ENCODE measurements at places on chromosomes 1 and 21.

GRCh38 chr1:223231581-223231980 lies 88.5 kb upstream of the TLR5 start:
- no peak for DNase-seq

GRCh38 chr1:166470441-166470840 lies 303.6 kb upstream of the FAM78B start:
- no peak for DNase-seq

DNA sequence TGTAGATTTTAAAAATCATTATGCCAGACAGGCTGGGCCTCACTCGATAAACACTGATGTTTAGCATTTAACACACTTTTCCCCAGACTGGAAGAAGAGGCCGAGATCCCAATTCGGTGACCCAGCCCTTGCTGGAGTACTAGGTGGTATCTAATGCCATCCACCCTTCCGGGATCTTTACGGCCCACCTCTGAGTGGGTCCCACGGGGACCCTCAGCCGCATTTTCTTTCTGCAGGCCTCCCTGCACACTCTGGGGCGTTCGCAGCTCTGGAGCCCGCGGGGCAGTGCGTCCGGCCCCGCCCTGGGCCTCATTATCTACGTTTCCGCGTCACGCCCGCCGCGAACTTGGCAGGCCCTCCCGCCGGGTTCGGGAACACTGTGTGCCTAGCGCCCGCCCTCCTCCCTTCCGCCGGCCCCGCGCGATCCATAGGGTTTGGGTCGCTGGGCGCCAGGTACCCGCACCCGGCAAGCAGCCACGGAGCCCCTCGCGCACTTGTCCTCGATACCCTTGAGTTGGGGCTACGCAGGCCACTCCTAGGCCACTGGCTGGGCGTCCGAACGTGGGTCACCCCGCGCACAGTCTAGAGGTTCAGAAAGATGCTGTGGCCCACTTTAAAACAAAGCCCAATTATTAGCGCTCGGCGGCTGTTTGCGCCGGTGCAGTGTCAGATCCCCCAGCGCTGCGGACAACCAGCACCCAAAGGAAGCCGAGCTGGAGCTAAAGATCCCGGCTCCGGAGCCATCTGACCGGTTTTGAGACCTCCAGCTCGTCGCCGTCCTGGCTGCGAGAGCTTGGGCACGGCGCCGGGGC lies 950 bp upstream of the EVA1C start:
- peak; percentile 59 for DNase-seq

DNA sequence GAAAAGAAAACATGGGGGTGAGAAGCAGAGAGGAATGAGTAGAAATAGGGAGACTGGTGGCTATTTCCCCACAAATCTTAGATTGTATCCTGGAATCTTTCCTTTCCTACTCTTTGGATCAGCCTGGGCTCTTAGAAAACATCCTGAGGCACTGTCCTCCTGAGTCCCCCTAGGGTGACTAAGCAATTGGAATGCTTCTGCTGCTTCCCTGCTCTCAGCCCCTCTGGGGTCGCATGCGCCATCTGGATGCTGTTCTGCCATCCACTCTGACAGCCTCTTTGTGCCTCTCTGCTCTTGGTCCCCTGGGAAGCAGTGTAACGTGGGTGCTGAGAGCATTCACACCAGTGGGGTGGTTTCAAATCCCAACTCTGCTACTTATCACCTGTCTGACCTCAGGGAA lies 443.0 kb downstream of the SIPA1L2 start:
- DNase-seq = no peak

DNA sequence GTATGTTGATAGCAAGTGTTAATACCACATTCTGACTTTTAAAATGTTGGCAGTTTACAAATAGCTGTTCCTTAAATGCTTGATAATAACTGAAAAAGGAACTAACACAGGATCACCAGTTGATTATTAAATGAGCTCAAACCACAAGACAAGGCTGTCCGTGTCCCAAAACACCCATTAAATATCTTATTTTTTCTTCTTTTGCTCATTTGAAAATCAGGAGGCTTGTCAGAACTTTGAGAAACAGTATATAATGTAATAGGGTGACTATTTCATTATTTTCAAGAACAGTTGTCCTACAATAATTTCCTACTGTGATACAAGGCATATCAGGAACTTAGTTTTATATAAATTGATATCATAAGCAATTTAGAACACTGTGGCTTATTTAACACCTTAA lies 2.7 kb downstream of the CDKN2C start:
- no peak for DNase-seq

DNA sequence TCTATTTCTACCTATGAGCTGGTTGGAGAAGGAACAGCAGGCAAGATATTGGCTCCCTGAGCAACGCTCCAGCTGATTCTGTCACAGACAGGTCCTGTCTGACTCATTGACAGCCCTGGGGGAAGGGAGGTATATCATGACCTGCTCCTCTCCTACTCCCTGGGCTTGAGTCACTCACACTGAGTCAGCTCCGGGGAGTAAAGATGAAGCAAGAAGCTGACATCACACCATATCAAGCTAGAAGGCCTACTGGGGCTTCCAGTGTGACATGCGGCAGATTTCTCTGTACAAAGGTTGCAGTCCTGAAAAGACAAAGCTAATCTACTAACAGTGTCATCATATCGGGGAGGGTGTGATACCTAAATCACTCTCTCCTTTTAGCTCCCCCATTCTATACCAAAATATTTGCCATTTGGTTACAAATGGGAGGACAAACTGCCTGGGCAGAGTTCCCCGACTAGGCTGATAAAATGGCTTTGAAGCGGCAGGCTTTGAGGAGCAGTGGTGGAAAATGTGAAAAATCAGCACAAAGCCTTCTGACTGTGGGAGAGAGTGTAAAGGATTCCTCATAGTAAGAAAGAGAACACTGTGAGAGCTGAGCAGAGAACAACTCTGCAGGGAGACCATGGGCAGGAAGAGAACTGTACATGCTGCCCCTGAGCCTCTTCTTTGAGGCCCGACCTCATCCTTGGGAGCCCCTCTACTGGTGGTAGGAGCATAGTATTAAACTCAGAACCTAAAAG lies 15.5 kb downstream of the PI4KB start:
- peak; percentile 87 for DNase-seq

- DNase-seq = no peak
These were observed 18.2 kb downstream of the COQ8A start for GRCh38 chr1:226958300-226958699.

GRCh38 chr1:207959141-207959825 lies 48.4 kb upstream of the CD34 start:
- no peak for DNase-seq

Data from stimulated activated CD4-positive, alpha-beta T cell treated with anti-CD3 and anti-CD28 coated beads, Interleukin-15, amount 100 ng/mL, for 48 hours (primary cell).